Urinary bladder (tissue), 4 donors: ENCODE measurements at places on chromosomes 12 and 14. TPM values are rescaled to one million over a fixed set of nuclear protein-coding genes. Genes with fewer than 3 reads are reported as not detected.

The ZNF641 gene
- total RNA-seq = 43.7 TPM

The PRH2 gene
- not detected for total RNA-seq

DNA sequence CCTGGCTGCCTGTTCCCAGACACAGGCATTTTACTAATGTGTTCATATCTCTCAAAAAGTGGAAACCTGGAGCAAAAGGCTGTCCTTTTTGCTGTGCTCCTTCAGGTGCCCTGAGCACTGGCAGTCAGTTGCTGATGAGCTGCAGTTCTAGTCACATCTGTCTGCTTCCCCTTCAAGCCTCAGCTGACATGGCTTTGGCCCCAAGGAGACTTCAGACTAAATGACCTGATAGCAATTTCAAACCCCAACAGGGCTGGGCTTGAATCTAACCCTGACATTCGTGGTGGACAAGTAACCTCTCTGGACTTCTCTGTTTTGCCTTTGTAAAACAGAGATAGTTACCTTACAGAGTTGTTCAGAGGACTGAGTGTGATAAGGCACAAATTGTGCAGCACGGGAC is 5.7 kb downstream of the SERPINA9 start:
- DNase-seq = no peak

DNA sequence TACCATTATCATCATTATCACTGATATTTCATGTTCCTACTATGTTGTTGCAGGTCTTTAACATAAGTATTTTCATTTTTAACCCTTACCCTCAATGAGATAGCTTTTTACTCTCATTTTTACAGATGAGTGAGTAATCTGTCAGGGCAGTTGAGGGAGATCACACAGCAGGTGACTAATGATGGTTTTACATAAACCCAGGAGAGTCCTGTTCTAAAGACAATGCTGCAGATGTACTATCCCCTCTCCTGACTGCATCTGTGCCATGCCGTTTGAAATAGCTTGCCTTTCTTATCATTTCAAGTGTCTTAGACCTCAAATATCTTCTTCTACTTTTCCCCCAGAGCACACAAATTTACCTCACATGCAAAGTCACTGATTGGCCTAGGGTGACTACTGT is 1552.1 kb upstream of the SEL1L start:
- no peak for DNase-seq

GRCh38 chr12:57476993-57477709 is 2.5 kb downstream of the ARHGAP9 start:
- no peak for DNase-seq

DNA sequence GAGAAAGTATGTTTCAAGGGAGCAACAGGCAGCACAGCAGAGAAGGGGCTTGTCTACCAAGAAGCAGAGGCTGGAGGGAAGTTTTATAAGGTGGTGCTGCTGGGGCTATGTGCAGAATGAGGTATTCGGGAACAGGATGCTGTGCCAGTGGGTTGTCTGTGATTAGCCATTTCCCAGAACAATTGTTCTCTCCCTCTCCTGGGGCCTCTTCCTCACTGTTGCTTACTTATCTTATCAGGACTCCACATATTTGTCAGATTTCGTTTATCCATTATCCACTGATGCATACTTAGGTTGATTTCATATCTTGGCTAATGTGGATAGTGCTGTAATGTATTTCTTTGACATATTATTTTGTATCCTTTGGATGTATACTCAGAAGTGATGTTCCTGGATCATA is 195.1 kb upstream of the RTL1 start:
- DNase-seq = no peak

- no peak for DNase-seq
These were observed 991.9 kb downstream of the TMEM121 start for GRCh38 chr14:106518054-106518943.

GRCh38 chr12:98606359-98606988 is 13.0 kb downstream of the SLC25A3 start:
- no peak for DNase-seq

DNA sequence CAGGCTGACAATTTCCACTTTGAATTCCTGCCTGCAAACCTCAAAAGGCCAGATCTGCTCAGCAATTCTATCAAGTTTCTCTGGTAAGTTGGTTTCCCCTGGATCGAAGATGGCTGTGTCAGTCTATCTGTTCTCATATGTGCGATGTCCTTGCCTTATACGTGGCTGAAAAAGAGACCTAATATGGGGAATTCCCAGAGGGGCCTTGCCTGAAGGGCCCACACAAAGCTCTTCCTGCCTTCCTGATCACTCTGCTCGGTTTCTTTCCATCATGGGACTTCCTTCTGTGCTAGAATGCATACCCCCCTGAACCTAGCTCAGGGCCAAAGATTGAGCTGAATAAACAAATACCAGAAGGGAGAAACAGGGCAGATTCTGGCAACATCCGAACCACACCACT is 13.2 kb downstream of the TCL1B start:
- DNase-seq = no peak
